ENCODE measurements at places on chromosomes 2 and 18.

GRCh38 chr18:29664278-29665036, 1378.1 kb downstream of the DSC3 start:
- DNase-seq: no peak

DNA sequence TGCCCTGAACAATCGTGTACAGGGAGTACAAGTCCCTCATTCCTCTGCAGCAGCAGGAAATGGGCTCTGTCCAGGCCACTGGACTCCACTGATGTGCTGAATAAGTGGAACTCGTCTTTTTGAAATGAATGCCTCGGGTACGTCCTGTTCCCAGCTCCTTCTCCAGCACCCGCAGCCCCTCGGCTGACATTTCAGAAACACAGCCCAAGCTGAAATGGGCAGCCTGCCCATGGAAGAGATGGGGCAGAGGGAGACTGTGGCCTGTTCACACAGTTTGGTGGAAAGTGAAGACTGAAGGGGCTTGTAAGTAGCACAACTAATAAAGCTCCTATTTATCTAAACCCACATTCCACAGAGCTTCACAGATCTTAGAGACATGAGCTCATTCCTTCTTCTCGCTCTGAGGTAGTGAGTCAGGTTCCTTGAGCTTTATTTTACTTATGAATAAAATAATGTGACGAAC, 498.6 kb downstream of the TXNL1 start:
- no peak for DNase-seq

DNA sequence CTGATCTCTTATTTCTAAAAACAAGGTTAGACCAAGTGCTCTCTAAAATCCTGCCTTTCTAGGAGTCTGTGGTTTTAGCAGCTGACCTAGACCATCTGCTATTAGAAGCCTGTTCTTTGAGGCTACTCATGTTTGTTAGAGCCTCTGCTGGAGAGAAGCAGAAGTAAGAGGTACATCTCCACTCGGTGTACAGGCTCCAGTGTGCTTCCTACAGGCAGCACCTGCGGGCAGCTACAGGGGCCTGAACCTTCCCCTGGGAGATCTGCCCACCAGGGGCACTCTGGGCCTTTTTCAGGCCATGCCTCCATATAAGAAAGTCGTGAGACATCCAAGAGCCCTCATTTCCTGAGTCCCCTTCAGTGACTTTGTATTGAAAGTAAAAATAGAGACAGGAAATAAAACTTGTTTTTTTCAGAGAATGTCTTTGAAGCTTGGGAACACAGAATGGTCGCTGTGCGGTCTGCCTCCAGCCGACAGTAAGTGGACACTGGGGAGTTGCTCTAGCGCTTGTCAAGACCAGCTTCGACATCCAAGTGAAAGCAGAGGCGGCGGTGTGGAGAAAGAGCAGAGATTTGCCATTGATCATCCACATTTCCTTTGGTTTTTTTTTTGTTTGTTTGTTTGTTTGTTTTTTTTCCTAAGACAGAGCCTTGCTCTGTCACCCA, 31.7 kb downstream of the ONECUT2 start:
- no peak for DNase-seq

GRCh38 chr2:200515155-200515554, 5.3 kb upstream of the KCTD18 start:
- no peak for DNase-seq

DNA sequence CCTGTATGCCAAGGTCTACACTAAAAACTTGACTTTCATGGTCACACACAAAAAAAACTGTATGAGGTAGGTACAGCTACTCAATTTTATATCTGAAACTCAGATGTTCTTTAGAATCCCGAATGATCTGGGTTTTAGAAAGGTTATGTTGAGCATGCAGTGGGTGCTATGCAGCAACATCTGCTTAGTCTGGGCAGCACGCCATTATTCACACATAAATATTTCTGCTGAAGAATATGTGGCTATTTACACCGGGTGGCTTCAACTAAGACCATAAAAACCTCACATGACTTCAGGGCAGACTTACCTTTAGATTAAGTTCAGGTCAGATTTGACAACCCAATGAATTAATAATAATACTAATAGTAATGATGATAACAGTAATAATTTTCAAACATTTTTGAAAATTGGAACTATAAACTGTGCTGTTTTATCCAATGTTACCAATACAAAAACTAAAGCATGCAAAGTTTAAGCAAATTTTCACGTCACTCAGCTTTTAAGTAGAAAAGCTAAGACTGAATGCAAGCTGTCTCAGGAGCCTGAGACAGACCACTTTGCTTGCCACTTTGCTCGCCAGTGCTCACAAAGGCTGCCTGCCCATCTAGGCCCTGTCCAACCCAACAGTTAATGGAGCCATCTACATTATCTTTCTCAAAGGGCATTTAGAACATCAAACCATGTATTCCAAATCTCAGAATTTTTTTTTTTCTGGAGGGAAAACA, 292.0 kb downstream of the CNTNAP5 start:
- no peak for DNase-seq

DNA sequence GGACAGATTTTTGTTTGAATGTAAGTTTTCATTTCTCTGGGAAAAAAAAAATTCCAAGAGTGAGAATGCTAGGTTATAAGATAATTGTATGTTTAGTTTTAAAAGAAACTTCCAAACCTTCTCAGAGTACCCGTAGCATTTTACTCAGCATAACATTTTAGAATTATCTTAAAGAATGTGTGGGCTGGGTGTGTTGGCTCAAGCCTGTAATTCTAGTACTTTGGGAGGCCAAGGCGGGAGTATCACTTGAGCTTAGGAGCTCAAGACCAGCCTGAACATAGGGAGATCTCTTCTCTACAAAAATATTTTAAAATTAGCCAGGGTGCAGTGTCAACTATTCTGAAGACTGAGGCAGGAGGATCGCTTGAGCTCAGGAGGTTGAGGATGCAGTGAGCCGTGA, 57.4 kb upstream of the RMP24 start:
- no peak for DNase-seq

GRCh38 chr2:156565066-156565710, 129.0 kb downstream of the GPD2 start:
- DNase-seq: no peak

DNA sequence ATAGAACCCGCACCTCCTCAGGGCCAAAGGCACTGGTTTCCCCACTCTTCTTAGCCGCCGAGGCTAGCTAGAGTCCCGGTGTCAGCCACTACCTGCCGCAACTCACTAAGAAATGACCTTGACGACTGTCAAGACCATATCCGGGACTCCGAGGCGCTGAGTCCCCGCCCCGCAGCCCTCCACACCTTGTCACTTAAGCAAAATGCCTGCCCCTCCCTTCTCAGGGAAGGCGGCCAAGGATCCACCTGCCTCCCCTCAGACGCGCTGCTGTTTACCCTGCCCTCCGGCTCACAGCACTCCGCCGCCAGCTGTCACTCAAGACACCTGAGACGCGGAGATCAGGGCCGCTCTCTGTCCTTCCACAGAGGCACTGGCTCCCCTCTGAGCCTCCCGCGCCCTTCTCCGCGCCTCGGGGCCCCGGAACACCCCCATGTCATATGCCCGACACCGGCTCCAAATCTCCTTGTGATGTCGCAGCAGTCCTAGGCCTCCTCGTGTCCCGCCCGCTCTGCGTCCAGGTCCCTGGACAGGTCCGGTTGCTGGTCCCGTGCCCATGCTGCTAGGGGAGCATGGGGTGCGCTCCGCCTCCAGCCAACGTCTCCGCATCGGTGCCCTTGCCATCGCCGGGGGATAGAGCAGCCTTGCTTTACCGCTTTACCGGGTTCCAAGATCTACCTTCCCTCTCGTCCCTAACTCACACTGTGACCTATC, 32.5 kb upstream of the REG3G start:
- DNase-seq: no peak

DNA sequence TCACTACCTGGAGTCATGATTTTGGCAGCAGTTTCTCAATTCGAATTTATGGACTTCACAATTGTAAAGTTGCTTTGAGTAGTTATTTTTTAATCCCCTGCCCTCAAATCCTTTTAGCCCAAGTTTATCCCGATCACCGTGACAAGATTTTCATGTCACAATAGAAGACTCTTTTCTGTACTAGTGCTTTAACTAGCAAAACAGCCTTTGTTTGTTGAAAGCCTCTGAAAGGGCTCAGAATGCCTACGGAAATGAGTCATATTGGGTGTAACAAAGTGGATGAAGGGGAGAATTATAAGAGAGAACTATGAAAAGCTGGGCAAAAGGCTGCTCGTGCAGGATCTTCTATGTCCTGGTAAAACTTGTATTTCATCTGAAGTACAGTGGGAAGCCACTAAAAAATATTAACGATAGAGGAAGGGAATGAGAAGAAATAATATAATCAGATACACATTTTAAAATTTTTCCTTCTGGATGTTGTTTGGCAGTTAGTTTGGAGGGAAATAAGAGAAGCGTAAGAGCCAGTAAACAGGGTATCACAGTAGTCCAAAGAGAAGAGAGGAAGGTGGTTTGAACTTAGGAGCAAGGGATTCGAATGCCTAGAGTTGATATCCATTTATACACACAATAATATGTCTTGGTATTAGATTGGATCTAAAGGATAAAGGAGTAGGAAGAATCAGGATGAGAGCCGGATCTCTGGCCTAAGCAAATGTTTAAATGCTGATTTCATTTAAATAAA, 114.9 kb downstream of the GALNT13 start:
- no peak for DNase-seq

- DNase-seq: no peak
These were observed 21.8 kb downstream of the GBX2 start for GRCh38 chr2:236146436-236146835.

DNA sequence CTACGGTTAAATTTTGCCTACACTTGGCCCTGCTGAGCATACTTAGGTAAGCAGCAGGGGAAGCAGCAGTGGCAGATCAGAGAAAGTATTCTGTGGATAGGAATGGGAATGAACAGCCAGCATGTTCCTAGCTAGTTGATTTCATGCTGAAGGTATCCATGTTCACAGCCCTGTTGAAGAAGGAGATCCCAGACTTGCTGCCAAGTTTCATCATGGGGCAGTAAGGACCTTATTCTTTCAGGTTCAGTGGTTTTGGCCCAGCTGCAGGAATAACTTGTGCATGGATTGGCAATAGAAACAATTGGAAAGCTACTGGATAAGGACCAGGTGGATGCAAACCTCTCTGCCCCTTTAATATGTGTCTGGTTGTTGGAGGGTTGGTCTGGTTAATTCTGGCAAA, 98.2 kb upstream of the TMEM178A start:
- no peak for DNase-seq

DNA sequence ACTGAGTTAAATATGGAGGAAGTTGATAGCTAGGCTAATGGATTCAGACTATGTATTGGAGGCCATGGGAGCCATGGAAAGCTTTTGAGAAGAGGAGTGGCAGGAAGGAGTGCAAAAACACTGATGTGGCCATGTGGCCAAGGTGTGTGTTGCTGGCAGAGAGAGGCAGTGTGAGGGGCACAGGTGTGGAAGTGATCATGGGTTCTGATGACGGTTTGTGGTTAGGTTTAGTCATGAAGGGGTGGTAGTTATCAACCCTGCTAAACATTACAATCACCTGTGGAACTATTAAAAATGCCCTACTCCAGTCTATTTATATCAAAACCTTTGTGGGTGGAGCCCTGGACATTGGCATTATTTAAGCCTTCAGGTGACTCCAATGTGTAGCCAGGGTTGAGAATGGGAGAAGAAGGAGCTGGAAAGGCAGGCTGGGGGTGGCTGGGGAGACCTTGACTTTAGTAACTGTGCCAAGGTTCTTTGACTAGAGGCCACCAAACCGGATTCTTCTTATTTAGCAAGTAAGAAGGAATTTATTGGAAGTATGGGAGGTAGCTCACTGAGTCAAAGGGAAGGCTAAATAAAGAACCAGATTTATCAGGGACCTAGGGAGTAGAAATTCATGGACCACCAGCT, 13.5 kb downstream of the GPR39 start:
- DNase-seq: no peak

- DNase-seq: no peak
These were observed 79.7 kb upstream of the TTC39C start for GRCh38 chr18:23934863-23935262.

GRCh38 chr2:107553539-107553938, 273.2 kb upstream of the RGPD4 start:
- DNase-seq: no peak

GRCh38 chr2:17298453-17298852, 219.8 kb downstream of the RAD51AP2 start:
- DNase-seq: no peak

- no peak for DNase-seq
These were observed 143.7 kb downstream of the TPO start for GRCh38 chr2:1556776-1557466.

GRCh38 chr2:119486886-119487285, 37.4 kb downstream of the SCTR start:
- no peak for DNase-seq

All from CD4-positive, alpha-beta T cell treated with Interleukin-4 for 4 hours (primary cell).